ENCODE measurements at places on chromosomes 2 and 18. TPM values are rescaled to one million over a fixed set of nuclear protein-coding genes. Genes with fewer than 3 reads are reported as not detected.

- DNase-seq = no peak
Measured at GRCh38 chr2:196515608-196516007, 123.9 kb upstream of the CCDC150 start.

DNA sequence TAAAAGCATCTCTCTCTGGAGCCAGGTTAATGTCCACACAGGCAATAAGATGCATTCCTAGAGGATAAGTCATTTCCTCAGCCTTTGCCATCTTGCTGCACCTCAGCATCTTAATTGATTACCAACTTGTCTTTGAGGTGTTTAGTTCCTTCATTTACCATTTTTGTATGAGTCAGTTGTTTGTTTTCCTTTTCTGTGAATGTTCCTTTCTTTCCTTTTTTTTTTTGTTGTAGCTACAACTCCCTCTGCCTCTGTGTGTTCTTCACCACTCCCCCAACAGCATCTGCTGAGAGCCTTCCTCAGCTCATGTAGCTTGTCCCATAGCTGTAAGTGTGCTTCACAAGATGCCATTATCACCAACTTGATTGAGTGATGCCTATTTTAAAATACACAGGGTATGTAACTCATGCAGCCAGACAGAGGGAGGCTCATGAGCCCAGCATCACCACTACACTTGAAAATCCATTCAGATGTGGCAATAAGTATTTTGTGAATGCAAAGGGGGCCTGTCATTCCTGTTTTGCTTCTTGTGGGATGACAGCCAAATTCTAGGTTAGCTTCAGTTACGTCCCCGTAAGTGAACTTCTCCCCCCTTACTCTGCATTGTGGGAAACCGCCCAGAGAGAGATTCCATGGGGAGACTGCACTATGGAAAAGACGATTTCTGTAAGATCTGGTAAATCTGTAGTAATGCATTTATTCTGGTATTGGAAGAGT lies 315.9 kb upstream of the ZEB2 start:
- peak; percentile 55 for DNase-seq

DNA sequence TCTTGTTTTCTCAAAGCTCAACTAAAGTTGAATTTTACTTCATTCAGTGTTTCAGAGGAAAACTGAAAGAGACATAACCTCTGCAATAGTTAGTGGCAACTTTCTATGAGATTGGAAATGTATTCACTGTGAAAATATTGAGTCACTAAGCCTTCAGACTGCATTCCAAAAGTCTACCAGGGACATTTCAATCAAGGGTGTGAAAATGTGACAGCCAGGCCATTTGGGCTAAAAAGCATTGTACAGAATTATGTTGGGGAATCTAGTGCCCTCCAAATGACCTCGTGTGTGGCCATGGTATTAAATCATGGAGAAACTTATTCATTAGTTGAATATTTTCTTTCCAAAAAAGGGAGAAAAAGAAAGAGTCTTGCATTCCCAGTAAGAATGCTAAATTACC lies 251.9 kb downstream of the GRB14 start:
- DNase-seq = no peak

DNA sequence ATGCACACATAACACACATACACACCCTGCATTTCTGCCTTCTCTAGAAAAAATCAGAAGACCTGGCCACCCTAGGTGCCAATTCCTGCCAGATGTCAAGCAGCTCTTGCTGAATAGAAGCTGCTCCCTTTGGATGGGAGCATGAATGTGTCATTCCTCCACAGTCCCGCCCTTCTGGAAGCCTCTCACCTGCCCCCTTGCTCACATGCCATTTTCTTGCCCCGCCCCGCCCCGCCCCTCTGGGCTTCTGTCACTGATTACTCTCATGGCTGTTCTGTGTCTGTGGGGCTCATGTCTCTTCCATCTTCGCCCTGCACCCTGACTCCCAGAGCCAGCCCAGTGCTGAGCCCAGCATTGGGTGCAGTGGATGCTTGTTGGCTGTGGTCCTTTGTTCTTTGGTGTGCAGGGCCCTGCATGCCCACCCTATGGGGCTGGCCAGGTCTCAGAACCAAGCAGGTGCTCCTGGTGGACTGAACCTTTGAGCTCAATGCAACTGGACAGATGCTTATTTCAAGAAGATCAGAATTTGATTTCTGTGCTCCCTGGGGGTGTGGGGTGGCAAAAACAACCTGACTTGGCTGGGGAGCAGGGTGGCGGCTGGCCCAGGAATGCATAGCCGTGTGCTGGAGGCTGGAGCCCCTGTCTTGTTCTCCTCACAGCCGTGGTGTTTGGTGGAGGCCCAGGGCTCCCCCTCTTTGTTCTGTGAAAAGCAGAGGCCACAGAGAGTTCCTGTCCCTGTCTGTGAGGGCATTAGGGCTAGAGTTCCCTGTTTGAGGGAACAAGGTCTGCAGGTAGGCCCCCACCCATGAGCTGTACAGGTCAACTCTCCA lies 140.6 kb upstream of the GLI2 start:
- DNase-seq = no peak

- peak; percentile 25 for DNase-seq
Measured at GRCh38 chr2:238848976-238849853, 1.3 kb downstream of the TWIST2 start.

GRCh38 chr2:10686176-10686730 lies 3.5 kb downstream of the NOL10 start:
- DNase-seq = no peak

GRCh38 chr2:216694826-216695217 lies 527 bp downstream of the IGFBP5 start:
- no peak for DNase-seq

DNA sequence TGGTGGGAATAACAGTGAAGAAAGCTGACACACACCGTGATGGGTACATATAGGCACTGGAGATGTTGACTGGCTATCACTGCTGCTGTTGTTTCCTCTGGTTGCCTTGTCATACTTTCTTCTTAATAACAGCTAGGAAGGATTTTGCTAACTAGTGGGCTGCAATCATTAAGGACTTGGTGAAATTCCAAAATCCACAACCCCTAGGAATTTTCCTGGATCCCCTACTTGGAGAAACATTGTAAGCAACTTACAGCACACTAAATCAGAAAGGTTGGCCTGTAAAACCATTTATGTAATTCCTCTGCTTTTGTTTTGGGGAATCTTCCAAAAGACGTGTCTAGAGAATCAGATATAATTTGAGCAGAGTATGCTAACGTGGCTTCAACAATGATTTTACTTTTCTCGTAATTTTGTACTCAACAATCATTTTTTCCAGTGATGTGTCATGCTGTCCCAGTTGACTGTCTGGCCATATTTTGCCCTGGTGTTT lies 8.0 kb upstream of the COL3A1 start:
- peak; percentile 39 for DNase-seq

- peak; percentile 97 for DNase-seq
Measured at GRCh38 chr18:75489493-75490190, 62.1 kb upstream of the SMIM21 start.

GRCh38 chr2:11910971-11911370 lies 164.5 kb downstream of the LPIN1 start:
- DNase-seq = no peak

DNA sequence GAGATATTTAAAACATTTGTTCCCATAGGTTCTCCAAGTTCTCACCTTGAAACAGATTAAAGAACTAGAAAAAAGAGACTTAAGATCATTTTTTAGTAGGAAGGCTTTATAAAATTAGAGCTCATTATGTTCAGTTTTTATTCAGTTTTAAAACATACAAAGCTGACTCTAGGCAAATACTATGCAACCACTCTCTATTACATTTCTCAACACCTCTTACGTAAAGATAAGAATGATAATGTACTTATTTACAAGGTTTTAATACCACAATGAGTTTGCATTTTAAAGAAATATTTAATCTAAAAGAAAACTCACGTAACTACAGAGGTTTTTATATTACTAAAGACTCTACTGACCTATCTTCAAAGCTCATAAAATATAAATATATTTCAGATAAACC lies 68.8 kb downstream of the TMEM131 start:
- no peak for DNase-seq

GRCh38 chr2:19711470-19712372 lies 190.1 kb downstream of the TTC32 start:
- DNase-seq = peak; percentile 51

DNA sequence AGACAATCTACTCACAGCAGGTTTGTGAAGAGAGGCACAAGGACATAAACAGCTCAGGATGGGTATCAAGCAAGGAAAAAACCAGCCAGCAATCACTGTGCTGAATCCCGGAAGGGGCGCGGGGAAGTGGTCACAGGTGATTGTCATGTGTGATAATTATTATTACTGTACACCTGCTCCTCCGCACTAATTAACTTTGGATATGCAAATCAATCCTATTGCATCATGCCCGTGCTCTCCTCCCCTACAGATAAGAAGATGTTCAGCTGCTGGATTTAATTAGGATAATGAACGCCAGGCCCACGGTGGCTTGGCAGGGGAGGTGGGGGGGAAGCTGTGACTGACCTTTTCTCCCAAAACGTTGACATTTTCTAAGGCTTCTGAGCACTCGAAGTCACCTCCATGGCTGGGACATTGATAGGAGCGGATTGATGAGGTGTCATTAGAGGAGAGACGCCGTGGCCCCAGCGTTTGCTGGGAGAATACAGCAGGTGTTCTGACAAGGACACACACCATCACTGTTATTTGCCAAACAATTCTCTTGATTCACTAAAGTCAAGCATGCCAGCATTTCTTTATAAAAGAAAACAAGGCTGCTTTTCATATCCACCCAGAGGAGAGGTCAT lies 160.3 kb upstream of the VRK2 start:
- no peak for DNase-seq

DNA sequence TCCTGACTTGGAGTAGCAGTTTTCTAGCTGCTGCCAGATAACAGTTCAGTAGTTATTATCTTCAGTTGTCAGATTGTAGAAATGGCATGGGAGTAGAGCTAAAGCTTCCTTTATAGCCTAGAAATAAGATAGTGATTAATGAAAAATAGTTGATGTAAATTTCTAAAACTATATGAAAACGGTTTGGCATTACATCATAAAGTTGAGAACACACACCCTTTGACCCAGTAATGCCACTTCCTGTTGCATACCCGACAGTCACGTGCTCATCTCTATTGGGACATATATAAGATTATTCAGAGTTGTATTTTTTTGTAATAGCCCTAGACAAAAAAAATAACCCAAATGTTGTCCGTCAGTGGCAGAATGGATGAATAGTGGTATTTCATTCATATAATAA lies 39.4 kb upstream of the ASB1 start:
- DNase-seq = no peak

DNA sequence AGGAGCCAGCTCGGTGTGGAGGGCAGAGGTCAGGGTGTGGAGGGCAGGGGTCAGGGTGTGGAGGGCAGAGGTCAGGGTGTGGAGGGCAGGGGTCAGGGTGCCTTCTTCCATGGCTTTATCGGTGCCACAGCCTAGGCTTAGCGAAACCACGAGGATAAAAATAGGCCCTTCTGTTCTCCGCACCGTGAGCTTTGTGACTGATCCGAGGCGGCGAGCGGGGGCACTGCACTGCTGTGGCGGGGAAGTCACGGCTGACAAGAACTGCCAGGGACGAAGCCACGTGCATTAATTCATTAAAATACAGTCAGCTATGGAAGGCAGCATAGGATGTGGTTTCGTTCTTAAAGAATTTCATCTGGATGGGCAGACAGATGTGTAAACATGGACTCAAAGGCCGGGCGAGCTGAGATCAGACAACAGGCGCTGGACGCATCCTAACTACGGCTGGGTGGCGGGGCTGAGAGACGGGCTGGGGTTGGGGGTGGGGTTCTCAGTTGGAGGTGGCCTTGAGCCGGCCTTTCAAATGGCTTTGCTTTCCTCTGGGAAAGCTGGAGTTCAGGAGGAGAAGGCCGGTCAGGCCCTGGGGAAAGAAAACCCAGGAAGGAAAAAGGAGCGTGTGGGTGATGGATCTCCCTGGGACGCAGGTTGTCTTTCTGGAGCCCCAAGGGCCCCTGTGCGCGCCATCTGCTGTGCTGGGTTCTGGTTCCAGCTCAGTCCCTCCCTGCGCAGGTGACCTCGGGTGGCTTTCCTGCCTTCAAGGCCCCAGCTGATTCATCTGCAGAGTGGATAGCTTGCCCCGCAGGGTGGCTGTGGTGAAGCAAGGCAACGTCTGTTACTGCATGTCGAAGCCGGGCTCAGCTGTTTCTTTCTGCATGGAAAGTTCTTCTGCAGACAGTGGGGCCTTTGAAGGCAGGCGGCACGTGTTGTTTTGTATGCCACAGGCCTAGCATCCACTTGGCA lies 958 bp upstream of the ALLC start:
- no peak for DNase-seq

- peak; percentile 35 for DNase-seq
Measured at GRCh38 chr2:28981016-28981441, at the start of gene TOGARAM2. TSS of gene TOGARAM2 (plus strand) at chr2:28981298. CDS start at chr2:28994835, 13,537 bp downstream.

- no peak for DNase-seq
Measured at GRCh38 chr2:197894751-197895274, 90.4 kb downstream of the PLCL1 start.

- DNase-seq = peak; percentile 98
Measured at GRCh38 chr2:43343573-43344304, 117.3 kb upstream of the ZFP36L2 start.

- DNase-seq = no peak
Measured at GRCh38 chr2:2872309-2872617, 505.4 kb downstream of the EIPR1 start.

DNA sequence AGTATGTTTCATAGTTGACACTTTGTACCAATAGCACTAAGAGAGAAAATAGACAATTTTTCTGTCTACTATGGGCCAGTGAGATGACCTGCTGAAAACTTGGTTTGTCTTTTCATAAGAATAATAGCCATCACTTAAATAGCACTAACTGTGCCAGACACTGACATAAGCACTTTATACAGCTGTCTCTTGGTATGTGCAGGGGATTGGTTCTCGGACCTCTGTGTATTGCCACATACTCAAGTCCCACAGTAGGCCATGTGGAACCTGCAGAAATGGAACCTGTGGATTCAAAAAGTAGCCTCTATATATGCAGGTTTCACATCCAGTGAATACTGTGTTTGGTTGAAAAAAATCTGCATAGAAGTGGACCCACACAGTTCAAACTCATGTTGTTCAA lies 126.7 kb downstream of the XRCC5 start:
- DNase-seq = no peak

GRCh38 chr2:100639588-100640390 lies 77.0 kb downstream of the PDCL3 start:
- peak; percentile 5 for DNase-seq

- DNase-seq = no peak
Measured at GRCh38 chr2:36406296-36406695, 50.7 kb downstream of the CRIM1 start.

GRCh38 chr2:142134911-142135310 lies 4.1 kb upstream of the LRP1B start:
- peak; percentile 69 for DNase-seq

- DNase-seq = peak; percentile 44
Measured at GRCh38 chr18:13611601-13612195, 114.7 kb downstream of the FAM210A start.

FOXI3 gene
- 1.7 TPM for total RNA-seq

DUSP28 gene
- total RNA-seq = 2.2 TPM

OR6B2 gene
- 1.7 TPM for total RNA-seq

FBXO36 gene
- total RNA-seq = 0.72 TPM

CSRNP3 gene
- 10.4 TPM for total RNA-seq

SETBP1 gene
- total RNA-seq = 34.4 TPM

ANKRD29 gene
- total RNA-seq = 16.9 TPM

CREG2 gene
- 3.6 TPM for total RNA-seq

CD28 gene
- total RNA-seq = 13.0 TPM

SMARCAL1 gene
- 33.7 TPM for total RNA-seq

NDC80 gene
- 6.3 TPM for total RNA-seq

M1AP gene
- 1.9 TPM for total RNA-seq

RAX gene
- 3.4 TPM for total RNA-seq

CAPN14 gene
- total RNA-seq = 0.96 TPM
